Activated CD4-positive, alpha-beta T cell treated with anti-CD3 and anti-CD28 coated beads for 1 hour (primary cell): ENCODE measurements at places on chromosomes 7 and 10.

GRCh38 chr10:109696462-109696861 lies 226.8 kb downstream of the XPNPEP1 start:
- no peak for DNase-seq

GRCh38 chr7:1330801-1331425 lies 98.2 kb downstream of the UNCX start:
- DNase-seq, result no peak

DNA sequence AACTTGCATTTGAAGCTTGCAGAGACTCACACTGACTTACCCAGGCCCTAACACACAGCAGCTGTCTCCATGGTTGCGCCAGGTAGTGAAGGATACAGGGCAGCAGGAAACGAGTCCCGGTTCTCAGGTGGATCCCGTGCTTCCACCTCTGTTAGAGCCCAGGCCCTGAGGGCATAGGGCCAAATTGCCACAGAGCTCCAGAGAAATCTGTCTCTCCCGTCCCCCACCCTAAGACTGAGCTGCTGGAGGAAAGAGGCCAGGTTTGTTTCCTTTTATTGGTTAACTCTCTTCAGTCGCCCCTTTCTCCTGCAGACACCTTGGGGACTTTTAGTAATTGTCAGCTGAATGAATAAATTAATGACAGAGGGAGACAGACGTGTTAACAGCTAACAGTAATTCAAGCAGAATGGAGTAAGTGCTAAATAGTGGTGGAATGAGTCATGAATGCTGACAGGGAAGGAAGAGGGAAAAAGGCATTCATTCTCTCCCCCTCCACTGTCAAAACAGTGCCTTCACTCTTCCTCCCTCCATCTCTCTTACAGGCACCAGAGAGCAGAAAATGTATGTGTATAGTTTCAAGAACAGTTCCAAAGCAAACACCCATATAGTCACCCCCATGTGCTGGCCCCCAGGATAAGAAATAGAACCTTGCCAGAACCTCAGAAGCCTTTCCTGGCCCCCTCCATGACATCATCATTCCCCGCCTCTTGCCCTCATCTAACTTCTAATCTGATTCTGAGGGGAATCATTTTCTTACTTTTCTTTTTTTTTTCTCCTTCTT lies 16.8 kb upstream of the DLG5 start:
- no peak for DNase-seq

GRCh38 chr7:103988468-103989199 lies 824 bp downstream of the RELN start:
- no peak for DNase-seq

GRCh38 chr7:116166156-116166555 lies 44.2 kb upstream of the TES start:
- DNase-seq, result no peak

- no peak for DNase-seq
Observed at GRCh38 chr10:106224676-106225075, 939.8 kb downstream of the SORCS1 start.

GRCh38 chr10:124663766-124664360 lies 80.3 kb downstream of the FAM53B start:
- no peak for DNase-seq

GRCh38 chr10:97475936-97476594 lies 22.2 kb downstream of the MMS19 start:
- DNase-seq, result no peak

- no peak for DNase-seq
Observed at GRCh38 chr10:74282848-74283210, 131.8 kb downstream of the ADK start.

- DNase-seq, result no peak
Observed at GRCh38 chr10:18312374-18313139, 172.3 kb downstream of the CACNB2 start.

GRCh38 chr10:7007600-7008190 lies 403.1 kb downstream of the SFMBT2 start:
- DNase-seq, result no peak

DNA sequence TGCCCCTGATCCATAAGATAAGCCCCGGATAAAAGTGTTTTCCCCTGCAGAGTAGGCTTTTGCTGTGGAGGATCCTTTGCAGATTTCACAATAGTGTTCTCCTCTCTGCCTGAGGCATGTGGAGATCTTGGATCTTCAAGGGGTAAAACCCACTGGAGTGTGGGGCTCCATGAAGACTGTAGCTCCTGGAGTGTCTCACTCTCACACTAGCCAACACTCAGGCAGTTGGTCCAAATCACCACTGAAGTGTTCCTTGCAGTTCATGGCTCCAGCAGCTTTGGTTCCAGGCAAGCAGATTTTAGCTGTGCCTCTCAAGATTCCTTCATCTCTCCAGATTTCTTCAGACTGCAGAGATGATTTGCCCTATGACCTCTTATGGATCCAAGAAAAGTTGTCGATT lies 665.3 kb downstream of the TNS3 start:
- no peak for DNase-seq

DNA sequence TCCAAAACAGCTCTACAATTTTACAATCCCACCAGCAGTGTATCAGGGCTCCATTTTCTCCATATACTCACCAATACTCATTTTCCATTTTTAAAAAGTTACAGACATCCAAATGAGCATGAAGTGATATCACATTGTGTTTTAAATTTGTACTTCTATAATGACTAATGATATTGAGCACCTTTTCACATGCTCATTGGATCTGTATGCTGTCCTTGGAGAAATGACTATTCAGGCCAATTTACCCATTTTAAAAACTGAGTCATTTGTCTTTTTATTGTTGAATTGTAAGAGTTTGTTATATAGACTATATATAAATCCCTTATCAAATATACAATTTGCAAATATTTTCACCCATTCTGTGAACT lies 162.0 kb downstream of the MAGI2 start:
- no peak for DNase-seq

GRCh38 chr10:129759214-129760002 lies 204.7 kb downstream of the EBF3 start:
- DNase-seq, result no peak

DNA sequence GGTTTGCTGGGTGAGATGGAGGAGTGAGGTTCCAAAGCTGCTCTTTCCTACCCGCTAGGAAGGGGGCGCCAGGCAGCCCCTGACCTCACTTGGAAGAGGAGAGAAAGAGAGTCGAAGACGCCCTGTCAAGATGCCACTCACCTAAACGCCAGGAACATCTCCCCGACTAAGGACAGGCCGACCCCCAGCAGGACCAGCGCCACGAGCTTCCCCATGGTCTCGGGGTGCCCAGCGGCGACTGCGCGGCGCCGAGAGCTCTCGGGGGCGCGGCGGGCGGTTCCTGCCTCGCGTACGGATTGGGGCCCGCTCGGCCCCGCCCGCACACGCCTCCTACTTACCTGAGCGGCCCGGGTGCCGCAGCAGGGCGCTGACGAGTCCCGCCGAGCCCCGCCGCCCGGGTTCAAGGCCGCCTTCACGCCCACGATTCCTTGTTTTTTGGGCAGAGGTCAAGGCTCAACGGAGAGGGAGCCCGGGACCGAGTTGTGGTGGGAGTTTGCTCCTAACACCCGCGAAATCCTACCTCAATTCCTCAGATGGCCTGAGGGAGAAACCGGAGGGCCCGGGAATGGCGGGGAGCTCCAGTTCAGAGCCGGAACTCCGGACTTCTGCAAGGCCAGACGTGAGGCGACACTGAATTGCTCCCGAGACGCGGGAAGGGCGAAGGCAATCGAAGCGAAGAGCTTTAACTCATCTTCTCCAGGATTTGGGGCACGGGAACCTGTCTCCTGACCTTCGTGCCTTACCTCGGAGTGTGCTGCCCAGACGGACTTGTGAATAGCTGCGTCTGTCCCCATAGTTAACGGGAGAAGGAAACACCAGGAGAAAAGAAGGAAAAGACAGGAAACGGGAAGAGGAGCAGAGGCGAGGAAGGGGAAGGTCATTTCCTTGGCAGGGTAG lies at the start of gene PON3:
Gene PON3, minus strand, starts transcription at position 240 of the 897 bp plus-strand sequence. Its CDS starts 25 bp downstream, at position 215.
- DNase-seq, result no peak

DNA sequence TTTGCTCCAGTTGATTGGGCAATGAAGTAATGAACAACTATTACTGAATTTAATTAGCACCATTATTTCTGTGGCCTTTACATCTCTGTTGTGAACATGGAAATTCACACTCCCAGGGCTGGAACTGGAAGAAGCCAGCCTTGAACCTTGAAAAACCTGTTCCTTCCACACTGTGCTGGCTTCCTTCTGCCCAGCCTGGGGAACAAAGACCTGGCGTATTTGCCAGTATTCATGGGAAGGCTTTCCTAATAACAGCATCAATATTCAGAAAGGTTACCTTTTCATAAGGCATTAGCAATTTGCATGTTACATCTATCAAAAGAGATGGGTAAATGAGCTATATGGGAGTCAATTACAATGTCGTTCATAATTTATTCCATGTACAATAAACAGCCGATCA lies 1.3 kb downstream of the C10orf90 start:
- no peak for DNase-seq

DNA sequence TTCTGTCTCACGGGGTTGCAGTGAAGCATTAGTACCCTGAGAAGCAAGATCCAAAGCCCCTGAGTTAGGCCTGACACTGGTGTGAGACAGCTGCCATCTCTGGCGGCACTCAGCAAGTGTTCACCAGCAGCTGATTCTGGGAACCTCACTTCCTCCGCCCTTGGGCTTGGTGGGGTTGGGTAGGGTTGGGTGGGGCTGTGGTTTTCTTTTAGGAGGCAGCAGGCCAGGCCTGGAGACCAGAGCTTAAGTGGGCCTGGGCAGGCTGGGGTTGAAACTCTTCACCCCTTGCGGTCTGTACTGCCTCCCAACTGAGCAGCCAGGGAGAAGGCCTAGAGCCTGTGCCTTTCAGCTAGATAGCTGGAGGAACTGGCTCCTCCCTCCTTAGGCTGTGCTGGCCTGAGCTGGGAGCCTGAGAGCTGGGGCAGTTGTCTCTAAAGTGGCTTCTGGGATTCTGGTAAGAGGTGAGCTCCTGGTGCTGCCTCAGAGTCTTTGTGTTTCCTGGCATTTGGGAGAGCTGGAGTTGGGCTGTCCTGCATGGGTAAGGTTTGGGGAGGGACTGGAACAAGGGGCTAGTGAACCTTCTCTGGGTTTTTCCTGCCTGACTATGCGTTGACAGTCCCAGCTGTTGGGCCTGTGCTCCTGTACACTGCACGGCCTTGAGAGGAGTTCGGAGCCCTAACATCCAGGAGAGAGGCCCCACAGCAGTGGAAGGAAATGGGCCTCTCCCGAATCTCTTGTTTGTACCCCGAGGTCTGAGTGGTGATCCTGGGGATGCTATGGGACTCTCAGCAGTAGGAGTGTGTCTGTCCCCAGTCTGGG lies 5.1 kb downstream of the TSPAN14 start:
- peak; percentile 46 for DNase-seq

DNA sequence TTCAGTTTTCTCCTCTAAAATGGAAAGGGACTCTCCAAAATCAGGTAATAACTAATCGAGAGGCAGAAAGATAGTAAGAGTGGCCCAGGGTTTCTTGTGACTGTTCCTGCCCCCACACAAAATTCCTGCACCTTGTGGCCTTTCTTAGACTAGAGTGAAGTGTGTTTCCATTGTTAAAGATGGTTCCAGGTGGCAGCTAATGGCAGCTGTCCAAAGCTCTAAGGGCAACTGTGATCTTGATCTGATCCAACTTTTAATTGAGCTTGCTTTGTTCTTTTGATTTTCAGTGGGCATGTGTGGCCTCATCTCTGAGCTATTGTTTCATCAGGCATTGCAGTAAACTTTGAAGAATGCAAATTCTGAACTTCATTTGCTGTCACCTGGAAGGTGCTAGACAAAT lies 19.4 kb downstream of the ACSL5 start:
- no peak for DNase-seq

DNA sequence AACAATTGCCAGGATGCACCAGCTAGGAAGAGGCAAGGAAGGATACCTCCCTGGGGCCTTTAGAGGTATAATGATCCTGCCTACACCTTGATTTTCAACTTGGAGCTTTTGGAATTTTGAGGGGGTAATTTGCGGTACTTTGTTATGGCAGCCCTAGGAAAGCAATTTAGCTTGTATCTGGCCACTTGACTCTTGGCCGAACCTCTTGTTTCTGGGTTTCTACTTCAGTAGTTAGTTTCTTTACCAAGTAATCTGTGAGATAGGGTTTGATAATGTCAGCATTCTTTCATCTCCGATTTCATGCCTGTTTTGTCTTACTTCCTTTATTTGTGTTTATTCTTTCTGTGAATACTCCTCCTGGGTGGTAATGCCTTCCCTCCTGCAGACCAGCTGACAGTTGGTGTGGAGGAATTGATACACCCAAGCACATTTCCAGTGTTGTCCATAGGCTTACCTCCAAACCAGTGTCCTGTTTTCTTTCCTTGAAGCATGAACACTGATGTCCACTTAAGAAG lies 163.7 kb downstream of the SND1 start:
- DNase-seq, result no peak
